ENCODE measurements at places on chromosomes 4 and X.

DNA sequence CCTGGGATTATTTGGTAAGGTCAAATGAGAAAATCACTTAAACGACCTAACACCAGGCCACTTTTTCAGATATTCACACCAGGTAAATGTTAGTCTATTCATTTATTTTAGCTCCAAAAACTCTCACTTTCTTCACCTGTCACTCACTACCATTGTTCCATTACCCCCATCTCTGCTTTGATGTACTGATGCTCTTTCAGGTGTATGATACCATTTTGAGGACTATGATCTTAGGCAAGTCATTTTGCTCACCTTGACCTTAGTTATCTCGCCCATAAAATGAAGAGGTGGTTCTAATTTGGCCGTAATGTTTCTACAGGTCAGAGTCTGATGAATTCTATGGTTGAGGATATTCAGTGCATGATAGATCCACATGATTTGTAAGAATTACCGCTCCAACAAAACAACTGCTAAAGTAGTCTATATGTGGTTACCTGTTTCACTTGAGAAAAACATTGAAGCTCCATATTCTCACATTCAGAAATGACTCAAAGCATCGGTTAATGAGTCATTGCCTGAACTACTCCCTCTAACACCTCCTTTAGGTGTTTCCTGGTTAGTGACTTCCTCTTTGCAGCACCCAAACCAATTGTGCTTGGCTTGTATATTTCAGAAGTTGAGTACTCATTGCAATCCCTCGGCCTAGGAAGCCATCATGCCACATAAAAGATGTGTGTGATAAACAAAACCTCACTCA lies 4.5 kb downstream of the DTHD1 start:
- peak; percentile 26 for DNase-seq

GRCh38 chr4:158799013-158799770 lies 30.4 kb downstream of the FNIP2 start:
- no peak for DNase-seq

DNA sequence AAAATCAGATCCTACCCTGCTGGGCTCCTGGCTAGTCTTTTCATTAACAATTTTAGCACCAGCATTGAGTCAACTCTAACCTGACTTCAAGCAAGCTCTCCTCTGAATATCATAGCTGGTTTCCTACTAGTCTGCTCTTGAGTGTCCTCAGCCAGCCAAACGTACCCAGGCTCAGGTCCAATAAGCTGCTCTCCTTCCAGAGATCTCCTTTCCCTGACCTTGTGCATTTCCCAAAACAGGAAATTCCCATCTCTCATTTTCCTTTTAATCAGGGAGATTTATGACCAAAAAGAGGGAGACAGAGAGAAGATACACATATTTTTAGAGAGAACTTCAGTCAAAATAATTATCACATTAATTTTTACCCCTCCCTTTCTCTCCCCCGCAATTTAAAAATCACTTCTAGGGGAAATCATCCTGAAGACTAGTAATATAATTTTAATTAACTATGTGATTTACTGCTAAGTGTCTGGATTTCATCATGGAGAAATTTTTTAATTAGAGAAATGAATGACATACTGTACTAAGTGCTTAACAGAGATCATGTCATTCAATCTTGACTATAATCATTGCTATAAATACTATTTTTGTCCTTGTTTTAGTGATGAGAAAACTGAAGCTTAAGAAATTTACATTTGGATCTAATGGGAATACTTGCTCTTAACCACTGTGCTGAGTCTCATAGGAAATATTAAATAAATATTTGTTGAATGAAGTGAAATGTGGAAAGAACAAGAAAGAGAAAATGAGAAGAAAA lies 421.7 kb upstream of the INTU start:
- DNase-seq, result no peak

GRCh38 chr4:173492315-173492714 lies 37.7 kb downstream of the HAND2 start:
- DNase-seq, result no peak

DNA sequence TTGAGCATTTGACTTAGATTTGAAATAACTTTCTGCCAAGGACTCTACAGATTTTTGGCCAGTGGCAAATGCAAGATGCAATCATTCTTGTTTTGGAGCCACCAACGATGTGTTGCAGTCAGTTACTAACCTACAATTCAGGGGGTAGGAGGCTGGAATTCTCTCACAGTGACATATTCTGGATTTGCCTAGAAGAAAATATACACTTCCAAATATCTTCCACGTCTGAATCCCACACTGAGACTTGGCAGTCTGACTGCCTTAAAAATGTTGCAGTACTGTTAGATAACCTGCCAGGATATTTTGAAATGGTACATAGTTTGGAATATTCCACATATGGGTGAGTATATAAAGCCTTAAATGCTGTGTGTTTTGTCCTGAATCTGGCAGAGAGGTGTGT lies 27.6 kb upstream of the AGTR2 start:
- DNase-seq, result no peak

- DNase-seq, result no peak
Observed at GRCh38 chr4:138669479-138670315, 345.9 kb upstream of the NOCT start.

GRCh38 chr4:150316332-150317205 lies 238.3 kb downstream of the DCLK2 start:
- DNase-seq, result no peak

GRCh38 chr4:27635936-27636913 lies 775.6 kb downstream of the STIM2 start:
- no peak for DNase-seq

DNA sequence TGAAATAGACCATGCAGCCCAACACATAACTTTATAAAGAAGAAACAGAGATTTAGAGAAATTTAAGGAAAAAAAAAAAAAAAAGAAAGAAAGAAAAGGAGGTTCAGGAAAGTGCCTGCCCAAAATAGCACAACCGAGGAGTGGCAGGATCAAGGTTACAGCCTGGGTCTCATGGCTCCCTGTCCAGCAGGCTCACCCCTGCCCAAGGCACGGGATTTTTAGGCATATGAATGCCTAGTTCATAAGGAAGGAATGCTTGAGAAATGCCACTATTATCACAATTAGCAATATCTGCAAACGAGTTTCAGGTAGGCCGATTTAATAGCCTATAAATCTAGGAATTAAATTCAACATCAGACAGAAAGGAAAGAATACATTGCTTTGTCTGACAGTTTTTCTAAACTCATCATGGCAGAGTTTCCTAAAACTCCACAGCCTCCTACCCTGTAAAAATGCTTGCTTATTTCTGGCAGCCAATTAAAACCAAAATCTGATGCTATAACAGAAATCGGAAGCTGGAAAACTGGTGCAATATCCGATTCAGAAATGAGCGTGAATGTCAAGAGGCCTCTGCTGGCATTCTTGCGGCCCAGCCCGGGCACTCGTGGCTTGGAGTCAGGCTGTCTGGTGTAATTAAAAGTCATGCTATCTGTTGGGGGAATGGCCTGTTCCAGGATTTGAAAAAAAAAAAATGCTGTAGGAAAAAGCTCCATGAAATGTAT lies 63.5 kb downstream of the GEMIN8 start:
- no peak for DNase-seq

GRCh38 chrX:111375747-111376146 lies 36.2 kb downstream of the DCX start:
- DNase-seq, result no peak

DNA sequence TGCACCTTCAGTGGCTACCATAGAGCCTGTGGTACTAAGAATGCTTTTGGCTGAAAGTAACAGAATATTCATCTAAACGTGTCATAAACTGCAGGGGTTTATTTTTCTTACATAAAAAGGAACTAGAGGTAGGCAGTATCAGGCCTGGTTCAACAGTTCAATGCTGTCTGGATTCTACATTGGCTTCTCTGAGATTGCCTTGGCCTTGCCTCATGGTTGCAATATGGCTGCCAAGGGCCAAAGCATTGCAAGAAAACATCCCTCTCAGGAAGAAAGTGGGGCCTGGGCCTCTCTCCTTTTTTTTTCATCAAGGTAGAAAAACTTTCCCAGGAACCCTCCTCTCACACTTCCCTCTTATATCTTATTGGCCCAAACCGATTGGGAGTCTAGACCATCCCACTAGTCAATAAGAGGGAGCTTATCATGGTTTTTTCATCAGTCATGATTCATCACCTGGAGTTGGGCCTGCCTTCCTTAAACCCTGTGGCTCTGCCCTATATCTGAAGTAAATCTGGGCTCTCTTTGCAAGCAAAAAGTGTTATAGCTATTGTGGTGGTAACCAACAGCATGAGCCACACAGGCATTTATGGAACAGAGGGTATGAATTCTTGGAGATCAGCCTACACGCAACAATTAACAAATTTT lies 1.8 kb upstream of the DOCK11 start:
- DNase-seq, result no peak

DNA sequence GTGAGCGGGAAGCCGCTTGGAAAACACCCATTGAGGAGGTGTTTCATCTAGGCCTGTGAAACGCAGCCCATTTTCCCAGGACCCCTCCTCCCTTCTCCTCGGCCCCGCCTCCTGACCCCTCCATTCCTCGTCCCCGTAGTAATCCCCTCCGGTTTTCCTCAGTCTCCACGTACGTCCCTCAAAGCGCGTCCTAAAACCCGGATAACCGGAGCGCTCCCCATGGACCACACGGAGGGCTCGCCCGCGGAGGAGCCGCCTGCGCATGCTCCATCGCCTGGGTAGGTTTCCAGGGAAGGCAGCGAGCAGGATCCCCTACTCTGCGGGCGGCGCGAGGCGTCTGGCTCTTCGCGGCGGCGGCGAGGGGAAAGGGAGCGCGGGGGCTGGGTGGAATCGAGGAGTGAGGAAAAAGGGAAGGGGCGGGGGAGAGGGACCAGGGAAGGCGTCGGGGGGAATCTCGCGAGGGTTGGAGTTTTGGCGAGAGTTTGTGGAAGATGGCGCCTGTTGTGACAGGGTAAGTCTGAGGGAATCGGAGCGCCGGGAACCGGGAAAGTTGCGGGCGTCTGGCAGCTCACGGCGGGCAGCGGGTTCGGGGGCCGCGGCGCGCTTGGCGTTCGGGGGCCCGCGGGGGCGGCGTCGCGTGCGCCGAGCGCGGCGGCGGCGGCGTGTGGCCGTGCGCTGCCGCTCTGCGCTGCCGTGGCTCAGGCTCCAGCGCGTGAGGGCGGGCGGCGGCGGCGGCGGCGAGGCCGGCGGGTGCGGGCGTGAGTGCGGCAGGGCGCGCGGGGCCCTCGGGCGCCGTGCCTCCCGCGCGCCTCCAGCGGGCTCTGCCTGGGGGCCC lies at the start of gene RBPJ:
RBPJ (plus strand) TSS at position 477 of the 835 bp plus-strand sequence; CDS start at position 492, 15 bp downstream.
- peak; percentile 69 for DNase-seq

GRCh38 chr4:128381748-128382559 lies 94.3 kb upstream of the PGRMC2 start:
- no peak for DNase-seq

DNA sequence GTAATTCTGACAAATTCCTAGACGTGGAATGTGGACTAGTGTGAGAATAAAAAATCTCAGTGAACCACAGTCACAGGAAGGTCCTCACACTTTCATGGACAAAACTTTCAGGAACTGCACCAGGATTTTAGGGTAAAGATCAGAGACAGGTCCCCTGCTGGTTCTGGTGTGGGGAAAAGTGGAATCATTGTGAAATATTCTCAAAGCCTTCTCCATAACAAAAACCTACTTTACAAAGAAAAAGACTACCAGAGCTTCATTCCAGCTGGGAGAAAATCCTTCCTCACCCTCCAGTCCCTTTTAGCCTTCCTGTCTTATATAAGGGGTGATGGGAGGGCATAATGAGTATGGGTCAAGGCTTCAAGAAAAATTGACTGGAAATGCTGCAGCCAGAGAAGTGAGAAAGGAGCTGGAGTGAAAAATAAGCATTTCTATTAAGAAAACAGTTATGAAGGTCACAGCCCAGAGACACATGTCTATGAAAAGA lies 325.8 kb downstream of the ARAP2 start:
- no peak for DNase-seq

GRCh38 chr4:24488399-24489164 lies 95.8 kb downstream of the DHX15 start:
- peak; percentile 55 for DNase-seq

DNA sequence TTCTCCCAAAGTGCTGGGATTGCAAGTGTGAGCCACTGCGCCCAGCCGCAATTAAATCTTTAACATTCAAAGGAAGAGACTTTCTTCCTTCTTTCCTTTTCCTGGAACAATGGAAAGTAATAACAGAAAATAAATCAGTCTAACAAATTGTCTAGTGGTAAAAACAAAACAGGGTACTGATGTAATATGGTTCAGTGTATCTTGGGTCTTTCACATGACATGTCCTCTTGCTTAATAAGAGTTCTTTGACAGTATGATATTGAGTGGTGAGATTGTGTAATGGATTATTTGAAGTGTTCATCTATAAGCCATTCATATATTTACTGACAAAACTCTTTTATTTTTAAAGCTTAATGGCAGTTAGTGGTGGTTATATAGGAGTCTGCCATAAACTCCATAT lies 256.6 kb downstream of the SPRY1 start:
- DNase-seq, result no peak

- no peak for DNase-seq
Observed at GRCh38 chr4:102868153-102868780, 525 bp upstream of the CISD2 start.

DNA sequence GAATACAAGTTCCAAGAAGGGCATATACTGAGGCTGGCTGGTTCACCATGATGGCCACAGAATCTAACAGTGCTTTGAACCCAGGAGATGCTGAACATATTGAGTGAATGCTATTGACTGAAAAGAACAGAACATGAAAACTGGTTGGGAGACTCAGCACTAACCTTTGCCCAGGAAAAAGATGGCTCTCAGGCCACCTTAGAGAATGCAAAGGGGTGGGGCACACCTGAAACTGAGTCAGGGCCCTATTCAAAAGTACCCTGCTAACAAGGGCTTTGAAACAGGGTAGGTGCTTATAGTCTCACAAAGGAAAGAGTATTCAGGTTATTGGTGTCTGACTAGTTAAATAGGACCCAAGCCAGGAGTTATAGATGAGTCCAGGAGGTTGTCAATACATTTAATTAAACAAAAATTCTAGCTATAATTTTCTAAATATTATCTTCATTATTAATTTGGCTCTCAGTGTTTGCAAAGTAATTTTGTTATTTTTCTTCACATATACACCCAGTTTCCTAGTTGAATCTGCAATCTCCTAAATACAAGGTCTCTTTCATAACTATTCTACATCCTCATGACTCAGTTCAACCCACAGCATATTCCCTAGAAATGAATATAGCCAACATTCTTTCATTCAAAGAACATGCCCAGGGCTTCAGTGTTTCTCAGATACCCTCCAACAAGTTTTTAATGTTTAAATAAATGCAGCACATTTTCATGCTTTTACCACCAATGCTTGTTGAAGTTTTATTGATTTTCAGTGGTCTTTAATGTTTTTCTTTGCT lies 144.2 kb upstream of the RAPGEF2 start:
- no peak for DNase-seq

- DNase-seq, result no peak
Observed at GRCh38 chrX:118228041-118228440, 111.4 kb upstream of the KLHL13 start.

- no peak for DNase-seq
Observed at GRCh38 chrX:121128925-121129877, 81.8 kb downstream of the GLUD2 start.
